T-helper 17 cell (primary cell): ENCODE measurements at places on chromosomes 2 and 18. TPM values are rescaled to one million over a fixed set of nuclear protein-coding genes. Genes with fewer than 3 reads are reported as not detected.

DNA sequence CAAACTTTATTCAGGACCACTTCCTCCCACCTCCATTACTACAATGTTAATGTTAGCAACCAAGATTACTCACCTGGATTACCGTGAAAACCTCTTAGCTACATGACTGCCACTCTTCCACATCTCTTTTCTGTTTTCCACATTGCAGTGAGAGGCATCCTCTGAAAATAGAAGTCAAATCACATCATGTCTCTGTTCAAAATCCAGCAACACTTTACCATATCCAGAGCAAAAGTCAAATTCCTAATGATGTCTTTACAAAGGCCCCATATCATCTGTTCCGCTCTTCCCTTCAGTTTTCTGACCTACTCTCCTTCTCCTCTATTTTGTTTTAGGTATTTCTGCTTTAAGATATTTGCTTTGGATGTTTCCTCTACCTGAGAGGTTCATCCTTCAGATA lies 37.5 kb upstream of the DSG1 start:
- no peak for DNase-seq

DNA sequence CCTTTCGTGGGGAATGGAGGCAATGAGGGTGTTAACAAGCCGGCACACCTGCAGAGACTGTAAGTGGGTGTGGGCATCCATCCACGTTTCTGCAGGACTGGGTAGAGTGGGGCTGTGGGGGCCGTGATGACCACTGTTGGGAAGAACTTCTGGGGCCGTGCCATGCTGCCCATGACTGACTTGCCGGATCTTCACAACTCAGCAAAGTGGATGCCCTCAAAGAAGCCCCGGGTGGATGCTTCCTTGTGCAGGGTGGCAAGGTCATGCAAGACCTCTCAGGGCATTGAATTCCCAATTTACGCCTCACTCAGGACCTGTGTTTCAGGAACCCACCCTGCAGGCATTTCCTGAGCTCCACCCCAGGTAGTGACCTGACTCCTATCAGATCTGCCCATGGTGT lies 143.5 kb upstream of the TPO start:
- no peak for DNase-seq

DNA sequence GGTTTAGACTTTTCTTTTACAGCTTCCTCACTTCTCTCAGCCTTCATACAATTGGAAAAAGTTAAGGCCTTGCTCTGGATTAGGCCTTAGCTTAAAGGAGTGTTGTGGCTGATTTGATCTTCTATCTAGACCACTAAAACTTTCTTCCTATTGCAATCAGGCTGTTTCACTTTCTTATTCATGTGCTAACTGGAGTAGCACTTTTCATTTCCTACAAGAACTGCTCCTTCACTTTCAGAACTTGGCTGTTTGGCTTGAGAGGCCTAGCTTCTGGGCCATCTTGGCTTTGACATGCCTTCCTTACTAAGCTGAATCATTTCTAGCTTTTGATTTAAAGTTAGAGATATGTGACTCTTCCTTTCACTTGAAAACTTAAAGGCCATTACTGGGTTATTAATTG lies 114.3 kb downstream of the ARHGEF4 start:
- no peak for DNase-seq

- DNase-seq = no peak
These were observed 74.7 kb downstream of the TNFRSF11A start for GRCh38 chr18:62399781-62400308.

- DNase-seq = no peak
These were observed 100.1 kb upstream of the ARL4C start for GRCh38 chr2:234596696-234597575.

- DNase-seq = no peak
These were observed 31.0 kb downstream of the MRPL33 start for GRCh38 chr2:27802547-27802946.

GRCh38 chr2:145751629-145752028 lies 1231.7 kb upstream of the ZEB2 start:
- DNase-seq = no peak

DNA sequence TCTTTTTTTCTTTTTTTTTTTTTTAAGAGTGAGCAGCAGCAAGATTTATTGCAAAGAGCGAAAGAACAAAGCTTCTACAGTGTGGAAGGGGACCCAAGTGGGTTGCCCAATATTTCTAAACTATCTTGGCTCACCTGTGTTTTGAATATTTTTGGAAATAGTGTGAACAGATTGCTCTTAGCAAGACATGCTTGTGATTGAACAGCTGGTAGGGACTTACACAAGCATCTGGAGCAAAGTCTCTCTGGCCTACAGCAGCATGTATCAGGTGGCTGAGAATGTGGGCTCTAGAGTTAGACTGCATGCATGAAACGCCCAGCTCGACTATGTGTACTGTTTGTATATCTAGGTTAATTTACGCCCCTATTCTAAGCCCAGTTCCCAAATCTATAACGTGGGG lies 40.3 kb upstream of the FBXO11 start:
- no peak for DNase-seq

GRCh38 chr2:159053161-159054031 lies 85.0 kb downstream of the TANC1 start:
- no peak for DNase-seq

DNA sequence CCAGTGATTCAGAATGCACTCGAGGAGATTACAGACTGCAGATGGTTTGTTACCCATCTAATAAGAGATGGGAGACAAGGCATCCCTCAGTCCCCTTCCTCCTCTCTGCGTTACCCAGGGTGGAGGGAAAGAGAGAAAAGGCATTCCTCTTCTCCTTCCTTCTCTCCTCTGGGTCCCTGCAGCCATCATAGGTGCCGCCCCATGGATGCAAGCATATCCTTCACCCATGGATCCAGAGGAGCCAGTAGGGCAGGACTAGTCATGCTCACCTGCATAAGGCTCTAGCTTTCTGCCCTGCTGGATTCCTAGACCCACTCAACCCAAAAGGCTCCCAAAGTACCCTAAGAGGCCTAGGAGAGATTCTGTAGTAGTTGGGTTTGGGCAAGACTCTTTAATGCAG lies 20.4 kb downstream of the CMPK2 start:
- no peak for DNase-seq

Gene MYO3B
- not detected for total RNA-seq
